EH (cell line): ENCODE measurements at places on chromosomes 12 and 14.

- DNase-seq, result no peak
These were observed 14.8 kb downstream of the SMUG1 start for GRCh38 chr12:54173906-54174471.

DNA sequence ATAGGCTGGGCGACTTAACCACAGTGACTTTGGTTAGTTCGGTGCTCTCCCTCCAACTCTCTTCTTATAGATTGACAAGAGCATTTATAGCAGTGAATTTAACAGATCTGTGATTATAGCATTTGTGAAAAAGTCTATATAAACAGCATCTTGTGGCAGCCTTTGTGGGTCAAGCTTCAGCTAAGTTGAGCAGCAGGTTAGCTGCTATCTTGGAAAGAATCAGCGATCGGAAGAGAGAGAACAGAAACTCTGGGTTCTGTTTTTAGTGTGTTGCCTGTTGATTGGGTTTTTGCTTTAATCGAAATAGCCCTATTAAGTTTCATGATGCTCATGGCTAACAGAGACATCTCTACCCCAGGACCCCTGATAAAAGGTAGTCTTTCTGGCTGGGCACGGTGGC lies 20.2 kb downstream of the EVL start:
- DNase-seq, result no peak

DNA sequence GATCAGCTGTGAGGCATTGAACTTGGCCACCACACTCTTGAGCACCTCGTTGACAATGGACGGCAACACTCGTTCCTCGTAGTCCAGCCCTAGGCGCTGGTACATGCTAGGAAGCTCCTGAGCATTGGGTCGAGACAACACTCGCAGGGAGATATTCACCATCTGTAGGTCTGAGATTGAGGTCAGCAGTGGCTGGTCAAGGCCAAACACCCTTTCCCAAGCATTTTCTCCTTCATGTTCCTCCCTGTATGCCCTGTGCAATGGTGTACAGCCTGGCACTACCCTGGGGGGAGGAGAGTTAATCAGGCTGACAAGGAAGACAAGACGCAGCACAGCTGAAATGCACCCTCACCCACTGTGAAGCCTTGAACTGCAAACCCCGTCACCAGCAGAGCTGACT lies 2.0 kb downstream of the PHB2 start:
- DNase-seq, result no peak

GRCh38 chr14:94600148-94600545 lies 12.0 kb upstream of the SERPINA3 start:
- no peak for DNase-seq

- DNase-seq, result no peak
These were observed 344.4 kb upstream of the STXBP6 start for GRCh38 chr14:25394356-25394755.

DNA sequence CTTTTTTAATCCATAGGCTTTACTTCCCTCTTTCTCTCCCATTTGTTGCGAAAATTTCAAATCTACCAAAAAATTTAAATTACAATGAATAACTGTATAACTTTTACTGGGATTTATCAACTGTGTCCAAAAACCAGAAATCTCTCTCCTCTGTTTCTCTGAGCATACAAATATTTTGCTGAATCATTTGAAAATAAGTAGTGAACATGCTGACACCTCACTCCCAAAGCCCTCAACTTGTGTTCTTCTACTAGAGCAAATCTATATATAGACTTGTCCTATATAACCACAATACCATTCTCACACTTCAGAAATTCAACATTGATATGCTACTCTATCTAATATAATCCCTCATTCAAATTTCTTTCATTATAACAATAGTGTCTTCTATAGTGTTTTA lies 53.1 kb downstream of the SLCO1C1 start:
- no peak for DNase-seq

- DNase-seq, result no peak
These were observed 14.2 kb upstream of the PPP1R12A start for GRCh38 chr12:79949098-79949497.

GRCh38 chr14:85948153-85948552 lies 418.2 kb downstream of the FLRT2 start:
- DNase-seq, result no peak

GRCh38 chr12:18153826-18154225 lies 63.8 kb upstream of the RERGL start:
- DNase-seq, result no peak

DNA sequence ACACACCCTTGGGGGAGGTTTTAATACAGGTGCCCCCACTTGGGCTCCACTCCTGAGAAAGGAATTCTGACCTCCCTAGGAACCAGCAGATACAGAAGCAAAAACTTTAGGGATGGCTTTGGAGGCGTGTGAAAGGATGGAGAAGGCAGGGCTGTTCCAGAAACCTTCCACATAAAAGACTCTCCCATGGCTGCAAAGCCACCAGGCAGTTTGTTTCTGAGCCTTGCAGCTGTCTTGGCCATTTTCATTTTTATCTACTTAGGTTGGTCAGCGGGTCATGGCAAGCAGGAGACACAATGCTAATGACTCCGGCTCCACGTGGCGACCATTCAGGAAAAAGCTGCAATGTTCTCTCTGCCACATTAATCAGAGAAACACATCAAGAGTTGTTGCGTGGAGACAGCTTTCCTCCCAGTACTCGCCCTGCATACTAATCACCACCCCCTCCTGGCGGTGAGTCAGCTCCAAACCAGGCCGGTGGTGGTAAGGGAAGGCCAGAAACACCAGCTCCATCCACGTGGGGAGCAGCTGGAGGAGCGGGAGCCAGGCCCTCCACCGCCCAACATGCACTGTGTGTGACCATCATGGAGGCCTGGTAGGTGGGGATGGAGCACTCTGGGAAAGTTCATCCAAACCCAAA lies 30.9 kb upstream of the IRF2BPL start:
- DNase-seq, result peak; percentile 95

DNA sequence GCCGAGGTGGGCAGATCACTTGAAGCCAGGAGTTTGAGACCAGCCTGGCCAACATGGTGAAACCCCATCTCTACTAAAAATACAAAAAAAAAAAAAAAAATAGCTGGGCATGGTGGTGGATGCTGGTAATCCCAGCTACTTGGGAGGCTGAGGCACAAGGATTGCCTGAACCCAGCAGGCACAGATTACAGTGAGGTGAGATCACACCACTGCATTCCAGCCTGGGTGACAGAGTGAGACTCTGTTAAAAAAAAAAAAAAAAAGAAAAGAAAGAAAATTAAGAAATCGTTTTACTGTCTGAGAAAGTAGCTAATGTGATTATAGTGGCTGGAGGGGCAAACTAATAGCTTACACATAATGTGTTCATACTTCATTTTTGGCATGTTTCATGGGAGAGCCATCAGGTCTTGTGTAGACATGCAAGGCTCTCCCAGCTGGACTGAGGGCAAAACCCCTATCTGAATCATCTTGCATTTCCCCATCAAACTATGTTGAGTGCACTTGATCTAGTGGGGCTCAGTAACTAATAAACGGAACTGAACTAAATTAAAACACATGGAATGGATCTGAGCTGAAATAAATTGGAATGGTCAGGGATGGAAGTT lies 16.2 kb downstream of the KIF21A start:
- DNase-seq, result peak; percentile 29
